Heart right ventricle (tissue), 16 donors: ENCODE measurements at places on chromosomes 2 and 18. TPM values are rescaled to one million over a fixed set of nuclear protein-coding genes. Genes with fewer than 3 reads are reported as not detected.

Gene MYO5B
- polyA plus RNA-seq: 0.44 TPM

Gene NTSR2
- not detected for polyA plus RNA-seq

Gene CXCR4
- 4.7 TPM for polyA plus RNA-seq

Gene DYNAP
- not detected for polyA plus RNA-seq

Gene PLA2R1
- 1.7 TPM for polyA plus RNA-seq

Gene SIX2
- polyA plus RNA-seq: 1.9 TPM

Gene FOXI3
- not detected for polyA plus RNA-seq

Gene CDH20
- not detected for polyA plus RNA-seq

Gene NMUR1
- 0.37 TPM for polyA plus RNA-seq

Gene GMCL1
- polyA plus RNA-seq: 3.3 TPM

Gene TNFAIP6
- polyA plus RNA-seq: 2.6 TPM

Gene RUFY4
- polyA plus RNA-seq: not detected

Gene FOXD4L1
- polyA plus RNA-seq: 0.06 TPM

Gene SAP130
- polyA plus RNA-seq: 9.1 TPM

Gene NYAP2
- polyA plus RNA-seq: not detected

Gene C2orf66
- polyA plus RNA-seq: 0.03 TPM

Gene TUBA4B
- polyA plus RNA-seq: not detected

Gene ANKAR
- 0.64 TPM for polyA plus RNA-seq

Gene TTN
- polyA plus RNA-seq: 65.7 TPM

Gene UGT1A10
- polyA plus RNA-seq: not detected

Gene MAL
- 4.2 TPM for polyA plus RNA-seq

Gene SLC8A1
- 11.1 TPM for polyA plus RNA-seq
